NCI-H1048 (cell line): ENCODE measurements at places on chromosomes 16 and 17.

DNA sequence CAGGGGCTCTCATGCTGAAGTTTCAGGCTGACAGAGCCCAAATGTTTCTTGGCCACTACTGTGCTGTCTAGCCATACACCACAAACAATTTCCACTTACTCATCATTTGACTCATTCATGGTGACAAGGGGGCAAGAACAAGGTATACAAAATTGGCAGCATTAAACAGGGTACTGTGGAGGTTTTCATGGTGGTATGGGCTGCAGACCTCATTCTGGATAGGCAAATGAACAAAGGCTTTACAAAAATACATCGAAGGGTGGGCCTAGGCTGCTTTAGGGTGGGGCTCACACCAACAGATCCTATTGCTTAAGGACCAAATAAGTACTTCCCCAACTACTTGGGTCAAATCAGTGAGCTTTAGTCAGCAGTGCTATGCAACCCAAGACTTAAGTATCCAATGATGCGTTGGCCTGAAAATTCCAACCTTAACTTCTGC is 53.0 kb downstream of the N4BP1 start:
- no peak for DNase-seq

- DNase-seq, result no peak
Measured at GRCh38 chr16:51949282-51949681, 597.7 kb downstream of the TOX3 start.

GRCh38 chr17:80636361-80637018 is 91.9 kb downstream of the RPTOR start:
- no peak for DNase-seq

DNA sequence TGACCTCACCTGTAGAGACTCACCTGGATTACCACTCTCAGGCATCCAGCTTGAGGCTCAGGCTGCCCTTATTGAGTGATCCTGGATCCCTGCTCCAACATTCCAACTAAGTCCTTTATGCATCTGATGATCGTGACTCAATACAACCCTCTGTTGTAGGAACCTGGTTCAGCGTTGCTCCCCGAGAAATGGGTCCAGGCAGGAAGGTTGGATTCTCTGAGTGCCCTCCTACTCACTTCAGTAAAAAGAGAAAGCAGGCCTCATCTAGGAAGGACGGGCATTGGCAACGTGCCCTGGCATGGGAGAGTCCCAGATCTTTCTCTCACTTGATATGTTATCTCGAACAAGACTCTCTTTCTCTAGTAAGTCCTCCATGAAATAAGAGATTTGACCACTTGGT is at the start of gene OR3A1:
Gene OR3A1 (minus strand): TSS at position 101 of the 400 bp plus-strand sequence. CDS start 5,778 bp downstream, outside the sequence.
- no peak for DNase-seq

DNA sequence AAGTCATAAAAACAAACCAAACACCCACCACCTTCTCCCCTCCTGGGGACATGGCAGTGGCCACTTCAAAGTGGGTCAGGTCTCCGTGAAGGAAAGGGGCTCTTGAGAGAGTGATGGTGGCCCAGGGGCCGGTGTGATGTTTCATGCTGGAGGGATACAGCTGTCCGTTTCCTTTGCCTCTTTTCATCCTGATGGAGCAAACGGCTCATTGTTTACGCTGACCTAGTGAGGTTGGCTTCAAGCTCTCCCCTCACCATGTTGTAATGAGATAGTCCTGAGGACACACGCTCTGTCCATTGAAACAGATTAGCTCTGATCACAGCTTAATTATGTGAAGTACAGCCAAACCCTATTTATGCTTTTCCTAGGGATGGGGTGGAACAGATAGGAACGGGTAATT is 34.2 kb downstream of the CDH13 start:
- no peak for DNase-seq

DNA sequence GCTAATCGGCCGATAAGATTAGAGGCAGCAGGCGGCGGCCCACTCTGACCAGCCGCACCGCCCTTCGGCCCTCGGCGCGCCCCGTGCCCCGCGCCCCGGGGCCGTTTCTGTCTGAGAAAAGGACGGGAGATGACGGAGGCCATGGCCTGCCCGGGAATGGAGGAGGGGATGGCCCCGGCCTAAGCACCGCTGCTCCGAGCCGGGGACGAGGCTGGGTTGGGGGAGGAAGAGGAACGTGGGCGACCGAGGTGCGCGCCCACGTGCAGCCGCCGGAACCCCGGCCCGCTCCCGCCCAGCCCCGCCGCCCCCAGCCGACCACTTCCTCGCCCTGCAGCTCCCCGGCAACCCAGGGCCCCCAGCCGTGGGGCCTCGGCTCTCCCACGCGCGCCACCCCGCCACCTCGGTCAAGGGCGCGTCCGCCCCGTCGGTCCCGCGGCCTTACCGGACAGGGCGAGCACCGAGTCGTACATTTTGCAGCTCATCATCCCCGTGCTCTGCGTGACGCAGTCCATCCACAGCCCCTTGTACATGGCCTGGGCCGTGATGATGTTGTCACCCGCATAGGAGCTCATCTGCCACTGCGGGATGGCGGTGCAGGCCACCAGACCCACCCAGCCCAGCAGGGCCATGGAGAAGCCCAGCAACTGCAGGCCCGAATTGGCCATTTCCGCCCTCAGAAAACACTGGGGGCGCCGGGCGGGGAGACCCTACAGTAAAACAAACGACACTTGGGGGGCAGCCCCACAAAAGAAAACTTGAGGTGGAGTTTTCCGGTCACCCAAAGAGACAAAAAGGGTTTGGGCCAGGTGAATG is 693 bp downstream of the CLDN7 start:
- DNase-seq, result no peak

- no peak for DNase-seq
Measured at GRCh38 chr16:66270333-66270927, 96.1 kb upstream of the CDH5 start.

- no peak for DNase-seq
Measured at GRCh38 chr16:87250431-87250960, 66.7 kb downstream of the C16orf95 start.

DNA sequence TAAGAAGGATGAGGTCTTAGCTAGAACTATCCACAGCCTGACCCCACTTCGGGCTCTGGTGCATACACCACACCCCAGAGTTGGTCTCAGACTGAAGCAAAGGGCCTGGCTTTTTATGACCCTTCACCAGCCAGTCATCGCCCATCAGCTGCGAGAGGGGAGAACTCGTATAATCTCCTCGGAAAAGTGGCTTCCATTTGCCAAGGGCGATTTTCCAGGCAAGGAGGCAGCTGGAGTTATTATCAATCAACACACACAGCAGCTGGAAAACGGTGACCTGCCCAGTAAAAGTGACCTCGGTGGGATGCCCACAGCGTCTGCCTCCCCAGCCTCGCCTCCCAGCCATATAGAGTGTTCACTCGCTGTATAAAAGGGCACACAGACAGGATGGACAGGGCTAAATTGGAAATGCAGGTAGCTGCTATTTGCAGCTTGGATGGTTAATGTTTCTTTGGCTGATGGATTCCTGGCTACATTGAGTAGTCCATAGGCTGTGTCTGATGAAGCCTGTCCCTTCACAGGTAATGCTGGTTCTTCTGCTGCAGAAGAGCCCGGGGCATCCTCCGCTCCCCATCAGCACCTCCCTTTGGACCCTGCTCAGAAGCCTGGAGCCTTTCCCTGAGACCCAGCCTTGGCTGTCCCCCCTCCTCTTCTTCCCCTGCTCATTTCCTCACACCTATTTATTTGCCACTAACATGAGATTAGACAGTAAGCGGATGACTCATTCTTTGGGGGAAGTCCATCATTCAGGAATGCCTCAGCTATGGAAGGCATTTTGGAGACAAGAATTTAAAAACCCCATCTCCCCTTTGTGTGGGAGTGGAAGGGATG is 45.7 kb downstream of the TMEM186 start:
- no peak for DNase-seq

DNA sequence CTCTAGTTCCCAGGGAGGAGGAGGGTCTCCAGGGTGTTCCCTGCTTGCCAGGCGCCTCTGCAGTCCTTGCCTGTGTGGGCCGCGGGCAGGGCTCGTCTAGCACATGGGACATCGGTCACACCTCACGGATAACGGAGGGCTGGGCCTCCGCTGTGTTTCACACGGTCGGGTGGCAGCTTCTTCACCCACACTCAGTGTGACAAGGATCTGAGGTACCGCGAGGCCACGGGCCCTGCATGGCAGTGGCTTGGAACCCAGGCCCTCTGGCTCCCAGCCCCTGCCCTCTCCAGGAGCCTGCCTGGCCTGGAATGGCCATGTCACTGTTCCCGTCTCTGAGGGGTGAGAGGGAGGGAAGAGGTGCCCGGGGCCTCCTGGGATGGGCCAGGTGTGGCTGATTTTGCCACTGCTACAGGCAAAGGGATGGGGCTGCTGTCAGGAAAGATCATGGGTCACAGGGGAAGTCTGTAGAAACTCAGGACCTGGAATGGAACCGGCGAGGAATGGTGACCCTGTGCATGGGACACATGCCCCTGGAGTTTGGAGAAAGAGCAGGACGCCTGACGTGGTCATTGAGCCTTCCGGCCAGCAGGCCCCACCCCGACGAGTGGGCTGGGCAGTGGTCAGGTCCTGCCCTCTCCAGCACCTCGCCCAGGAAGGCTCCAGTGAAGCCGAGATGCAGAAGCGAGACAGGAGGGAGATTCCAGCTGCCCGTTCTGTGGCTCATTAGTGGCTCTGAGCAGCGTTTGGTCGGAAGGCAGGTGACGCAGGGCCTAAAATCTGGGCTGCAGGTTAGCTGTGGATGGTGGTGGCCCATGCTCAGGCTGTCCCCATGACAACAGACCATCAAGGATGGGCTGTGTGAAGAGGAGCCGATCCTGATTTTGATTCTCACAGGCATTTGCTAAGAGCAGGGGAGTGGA is 76.5 kb upstream of the GSE1 start:
- no peak for DNase-seq

GRCh38 chr16:80985611-80986010 is 21.1 kb downstream of the CMC2 start:
- DNase-seq, result no peak

DNA sequence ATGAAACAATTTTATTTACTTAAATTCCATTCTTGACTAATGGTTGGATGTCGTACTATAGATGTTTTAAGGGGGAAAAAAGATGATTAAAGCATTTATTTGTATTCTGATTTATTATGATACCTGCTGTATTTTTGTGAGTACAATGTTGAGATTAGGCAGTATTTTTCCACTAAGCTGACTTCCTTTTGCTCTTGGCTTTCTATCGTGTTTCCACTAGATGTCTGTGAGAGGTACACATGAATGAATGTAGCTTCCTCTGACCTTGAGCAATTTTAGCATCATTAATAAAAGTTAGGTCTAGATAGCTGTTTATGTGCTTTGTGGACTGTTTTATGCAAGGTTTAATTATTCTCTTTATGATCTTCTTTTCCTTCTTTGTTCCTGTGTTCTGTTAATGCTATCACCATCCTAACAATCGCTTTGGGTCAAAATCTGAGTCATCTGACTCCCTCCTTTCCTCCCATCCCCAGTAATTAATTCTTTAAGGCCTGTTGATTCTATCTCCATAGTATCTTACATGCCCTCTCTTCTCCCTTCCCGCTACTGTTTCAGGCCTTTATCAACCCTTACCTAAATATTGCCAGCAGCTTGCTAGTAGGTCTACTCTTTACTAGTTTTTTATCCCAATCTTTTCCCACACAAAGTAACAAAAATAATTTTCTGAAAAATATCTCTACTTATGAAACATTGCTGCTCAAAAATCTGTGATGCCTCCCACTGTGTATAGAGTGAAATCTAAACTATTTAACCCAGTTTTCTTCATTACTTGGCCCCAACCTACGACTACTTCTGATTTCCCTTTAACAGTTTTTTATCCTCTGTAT is 76.0 kb downstream of the VMP1 start:
- no peak for DNase-seq

GRCh38 chr17:20083156-20083859 is 74.1 kb downstream of the SPECC1 start:
- DNase-seq, result no peak

GRCh38 chr16:85057948-85058347 is 30.4 kb downstream of the KIAA0513 start:
- DNase-seq, result no peak

GRCh38 chr17:78338486-78339259 is 21.2 kb downstream of the SOCS3 start:
- no peak for DNase-seq

DNA sequence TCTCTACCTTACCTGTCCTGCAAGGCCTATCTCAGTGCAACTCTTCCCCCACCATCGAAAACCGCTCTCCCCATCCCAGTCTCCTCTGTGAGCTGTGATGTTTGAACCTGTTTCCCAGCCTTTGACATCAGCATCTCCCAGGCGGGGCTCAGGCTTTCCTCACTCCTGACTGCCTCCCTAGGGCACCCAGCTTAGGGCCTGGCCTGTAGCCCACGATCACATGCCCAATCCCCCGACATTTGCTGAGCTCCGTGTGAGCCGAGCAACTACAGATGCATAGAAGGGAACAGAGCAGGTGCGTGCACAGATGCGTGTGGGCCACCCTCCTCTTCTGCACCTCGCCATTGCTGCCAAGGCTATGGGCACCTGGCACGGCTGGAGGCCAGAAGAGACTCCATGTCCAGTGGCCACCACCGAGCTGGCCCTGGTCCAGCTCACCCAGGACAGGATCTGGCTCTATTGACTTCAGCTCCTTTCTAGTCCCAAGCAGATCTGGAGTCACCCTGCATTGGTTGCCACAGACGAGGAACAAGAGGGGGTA is 35.5 kb upstream of the CMIP start:
- DNase-seq, result no peak

- no peak for DNase-seq
Measured at GRCh38 chr17:2449486-2449885, 48.6 kb upstream of the MNT start.

- DNase-seq, result no peak
Measured at GRCh38 chr16:31869511-31870201, 4.0 kb upstream of the ZNF267 start.

DNA sequence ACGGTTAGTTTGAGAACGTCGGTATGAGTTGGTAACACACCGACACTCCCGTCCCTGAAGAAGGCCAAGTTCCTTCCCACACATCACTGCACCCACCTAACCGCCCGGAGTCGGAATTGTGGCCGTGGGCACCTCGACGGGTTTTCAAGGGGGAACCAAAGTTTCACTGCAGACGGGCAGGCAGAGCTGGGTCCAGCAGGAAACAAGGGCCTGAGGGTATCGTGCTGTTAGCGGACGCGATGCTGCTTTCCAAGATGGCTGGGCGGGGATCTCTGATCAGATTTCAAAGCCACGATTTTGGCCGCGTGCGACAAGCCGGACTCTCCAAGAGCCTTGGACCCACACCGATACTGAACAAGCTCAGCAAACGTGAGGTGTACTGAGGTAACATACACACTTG is 82.3 kb upstream of the DOC2B start:
- no peak for DNase-seq

- DNase-seq, result no peak
Measured at GRCh38 chr16:3716831-3717234, 491 bp downstream of the TRAP1 start.
